ENCODE measurements at places on chromosomes 2 and 18. TPM values are rescaled to one million over a fixed set of nuclear protein-coding genes. Genes with fewer than 3 reads are reported as not detected.
A peak's percentile ranks its signal among the peaks of the same experiment; 100 is the strongest.

DNA sequence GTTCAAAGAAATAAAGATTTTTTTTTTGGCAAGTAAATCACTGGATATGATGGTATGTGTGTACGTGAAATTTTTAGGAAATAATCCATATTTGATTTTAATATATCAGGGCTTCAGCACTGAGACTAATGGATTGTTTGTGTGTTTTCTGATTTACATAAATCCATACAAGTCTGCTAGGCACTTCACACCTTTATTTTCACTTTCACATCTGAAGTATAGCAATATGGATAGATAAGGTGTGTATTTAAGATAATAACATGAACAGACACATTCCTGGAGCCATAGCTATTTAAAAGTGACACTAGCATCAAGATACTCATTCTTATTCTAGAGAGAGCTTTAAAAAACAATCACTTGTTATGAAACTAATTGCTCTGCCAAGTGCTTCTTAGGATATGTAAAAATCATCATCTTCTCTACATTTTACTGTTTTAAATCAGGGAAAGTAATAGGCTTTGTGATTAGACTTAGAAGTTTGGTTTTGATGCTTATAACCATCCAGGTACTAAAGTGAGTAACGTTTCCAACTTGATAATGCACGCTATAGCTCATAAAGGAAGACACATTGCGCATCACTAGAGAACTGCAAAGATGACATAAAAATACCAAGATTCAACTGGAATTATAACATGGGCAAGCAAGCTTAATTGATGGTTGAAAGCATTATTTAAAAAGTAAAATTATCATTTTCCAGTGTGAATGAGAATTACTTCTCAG is 208.9 kb downstream of the ZEB2 start:
- H3K4me1 ChIP-seq = no peaks in the 10 kb centered on the region
- no peaks in the 10 kb centered on the region for H3K36me3 ChIP-seq
- no peaks in the 10 kb centered on the region for H3K27me3 ChIP-seq
- no peak overlapping the region for H3K27ac ChIP-seq

The FBXO15 gene
- polyA plus RNA-seq = not detected

GRCh38 chr2:149544692-149545091 is 42.9 kb downstream of the MMADHC start:
- H3K4me1 ChIP-seq = no peaks in the 10 kb centered on the region
- H3K27me3 ChIP-seq = no peaks in the 10 kb centered on the region
- no peak overlapping the region for H3K4me3 ChIP-seq
- no peak overlapping the region for H3K27ac ChIP-seq
- DNase-seq = no peak

GRCh38 chr18:3230401-3231334 is 10.9 kb upstream of the MYOM1 start:
- no peaks in the 10 kb centered on the region for H3K27me3 ChIP-seq
- H3K27ac ChIP-seq = no peak overlapping the region
- H3K36me3 ChIP-seq = no peaks in the 10 kb centered on the region
- no peak overlapping the region for H3K4me3 ChIP-seq

The RESP18 gene
- not detected for polyA plus RNA-seq

The TRABD2A gene
- 0.79 TPM for polyA plus RNA-seq

- no peak overlapping the region for H3K27ac ChIP-seq
- DNase-seq = no peak
- no peak overlapping the region for H3K4me3 ChIP-seq
- H3K4me1 ChIP-seq = peaks cover 2% of the 10 kb centered on the region
- no peaks in the 10 kb centered on the region for H3K36me3 ChIP-seq
These were observed 6.0 kb upstream of the ALLC start for GRCh38 chr2:3651691-3652648.

The SPOPL gene
- polyA plus RNA-seq = 13.1 TPM

DNA sequence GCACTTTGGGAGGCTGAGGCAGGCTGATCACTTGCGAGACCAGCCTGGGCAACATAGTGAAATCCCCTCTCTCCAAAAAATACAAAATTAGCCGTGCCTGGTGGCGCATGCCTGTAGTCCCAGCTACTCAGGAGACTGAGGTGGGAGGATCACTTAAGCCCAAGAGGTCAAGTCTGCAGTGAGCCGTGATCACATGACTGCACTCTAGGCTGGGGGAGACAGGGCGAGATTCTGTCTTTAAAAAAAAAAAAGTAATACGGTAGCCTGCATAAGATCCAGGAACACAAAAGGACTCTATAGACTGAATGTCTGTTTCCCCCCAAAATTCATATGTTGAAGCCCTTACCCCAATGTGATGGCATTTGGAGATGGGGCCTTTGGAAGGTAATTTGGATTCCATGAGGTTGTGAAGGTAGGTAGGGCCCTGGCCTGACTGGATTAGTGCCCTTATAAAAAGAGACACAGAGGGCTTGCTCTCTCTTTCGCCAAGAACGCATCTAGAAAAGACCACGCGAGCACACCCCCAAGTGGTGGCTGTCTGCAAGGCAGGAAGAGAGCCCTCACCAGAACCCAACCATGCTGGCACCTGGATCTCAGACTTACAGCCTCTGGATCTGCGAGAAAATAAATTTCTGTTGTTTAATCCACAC is 17.0 kb downstream of the MBOAT2 start:
- no peaks in the 10 kb centered on the region for H3K27me3 ChIP-seq
- H3K4me1 ChIP-seq = peaks cover 35% of the 10 kb centered on the region
- H3K36me3 ChIP-seq = no peaks in the 10 kb centered on the region
- H3K4me3 ChIP-seq = no peak overlapping the region
- no peak overlapping the region for H3K27ac ChIP-seq

DNA sequence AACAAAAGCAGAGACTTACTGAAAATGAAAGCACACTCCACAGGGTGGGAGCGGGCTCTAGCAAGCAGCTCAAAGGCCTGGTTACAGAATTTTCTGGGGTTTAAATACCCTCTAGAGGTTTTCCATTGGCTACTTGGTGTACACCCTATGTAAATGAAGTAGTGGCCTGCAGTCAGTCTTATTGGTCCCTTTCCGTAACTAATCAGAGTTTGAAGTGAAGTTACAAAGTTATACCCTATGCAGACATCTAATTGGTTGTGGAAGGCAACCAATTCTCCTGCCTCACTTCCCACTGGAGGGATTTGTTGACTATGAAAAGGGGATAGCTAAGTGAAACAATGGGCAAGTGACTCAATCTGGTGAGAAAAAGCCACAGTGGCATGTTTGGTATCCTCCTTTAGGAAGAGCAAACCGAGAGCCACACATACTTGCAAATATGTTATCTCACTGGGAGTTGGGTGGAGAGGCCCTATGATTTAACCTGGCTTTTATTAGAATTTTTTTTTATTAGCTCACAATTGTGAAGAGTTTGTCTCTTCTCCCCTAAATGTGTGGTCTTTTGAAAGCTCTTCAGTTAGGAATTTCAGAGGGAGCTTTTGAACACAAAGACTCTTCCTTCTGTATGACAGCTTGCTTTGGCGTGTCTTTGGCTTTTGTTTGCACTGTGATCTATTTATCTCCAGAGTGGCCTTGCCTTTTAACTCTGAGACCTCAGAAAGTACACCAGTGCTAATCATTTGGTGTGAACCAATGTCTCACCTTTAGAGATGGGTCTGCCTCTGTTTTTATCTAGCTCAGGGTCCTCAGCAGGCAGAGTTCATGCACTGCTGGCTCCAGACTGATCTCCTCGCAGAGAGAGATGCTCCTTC is 69.6 kb downstream of the MAP4K4 start:
- no peaks in the 10 kb centered on the region for H3K36me3 ChIP-seq
- H3K4me1 ChIP-seq = peaks cover 54% of the 10 kb centered on the region
- no peak for DNase-seq
- H3K27ac ChIP-seq = no peak overlapping the region

DNA sequence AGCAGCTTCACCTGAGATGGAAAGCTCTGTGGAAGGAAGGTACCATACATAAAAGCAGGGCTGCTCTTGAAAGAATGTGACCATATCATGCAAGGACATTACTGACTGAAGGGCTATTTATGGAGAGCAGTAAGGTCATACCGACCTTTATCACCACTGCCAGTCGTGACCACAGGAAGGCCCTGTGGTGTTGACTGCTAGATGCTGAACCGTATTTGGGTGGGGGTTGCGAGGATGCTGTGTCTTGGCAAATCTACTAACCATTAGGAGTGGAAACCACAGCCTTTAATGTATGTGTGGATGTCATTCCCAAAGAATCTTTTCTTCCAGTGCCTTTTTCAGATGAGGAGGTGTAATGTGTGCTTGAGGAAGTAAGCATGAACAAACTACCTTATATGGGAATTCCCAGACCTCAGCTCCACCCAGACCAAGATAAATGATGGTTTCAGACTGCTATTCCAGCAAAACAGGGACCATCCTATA is 60.8 kb downstream of the LIMS1 start:
- peak overlapping the region; percentile 70 for H3K27ac ChIP-seq
- H3K4me1 ChIP-seq = peaks cover 67% of the 10 kb centered on the region
- peak; percentile 67 for DNase-seq
- H3K36me3 ChIP-seq = no peaks in the 10 kb centered on the region

- H3K27ac ChIP-seq = no peak overlapping the region
- no peak overlapping the region for H3K4me3 ChIP-seq
- no peak for DNase-seq
- no peaks in the 10 kb centered on the region for H3K27me3 ChIP-seq
These were observed 99.1 kb downstream of the EN1 start for GRCh38 chr2:118748245-118748885.

DNA sequence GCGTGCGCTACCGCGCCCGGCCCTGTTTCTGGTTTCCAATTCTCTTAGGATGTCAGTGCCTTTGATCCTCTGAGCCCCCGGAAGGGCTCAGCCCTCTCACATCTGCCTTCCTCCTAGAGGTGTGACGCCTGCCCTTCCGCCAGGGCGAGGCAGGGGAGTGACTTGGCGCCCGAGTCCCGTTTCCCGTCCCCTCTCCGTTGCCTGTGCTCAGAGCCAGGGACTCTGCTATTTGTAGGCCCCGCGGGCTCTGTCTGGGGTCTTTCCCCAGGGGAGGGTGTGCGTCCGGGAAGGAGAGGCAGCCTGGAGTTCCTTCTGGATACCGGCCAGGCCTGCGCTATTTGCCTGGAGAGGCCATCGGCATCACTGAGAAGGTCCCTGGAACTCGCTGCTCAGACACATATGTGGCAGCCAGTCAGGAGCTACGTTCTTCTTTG is 103.7 kb upstream of the TAF1B start:
- peak overlapping the region; percentile 31 for H3K4me3 ChIP-seq
- peaks cover 12% of the 10 kb centered on the region for H3K4me1 ChIP-seq
- no peaks in the 10 kb centered on the region for H3K27me3 ChIP-seq

The GAREM2 gene
- not detected for polyA plus RNA-seq

The GBX2 gene
- polyA plus RNA-seq = not detected

The SLC16A14 gene
- not detected for polyA plus RNA-seq

- H3K27me3 ChIP-seq = no peaks in the 10 kb centered on the region
- H3K4me1 ChIP-seq = no peaks in the 10 kb centered on the region
- H3K27ac ChIP-seq = no peak overlapping the region
- DNase-seq = no peak
These were observed 149.0 kb downstream of the QPCT start for GRCh38 chr2:37493425-37493824.

GRCh38 chr2:36430549-36430948 is 75.0 kb downstream of the CRIM1 start:
- H3K4me1 ChIP-seq = no peaks in the 10 kb centered on the region
- no peaks in the 10 kb centered on the region for H3K36me3 ChIP-seq
- H3K4me3 ChIP-seq = no peak overlapping the region
- no peak overlapping the region for H3K27ac ChIP-seq
- no peak for DNase-seq
- no peaks in the 10 kb centered on the region for H3K27me3 ChIP-seq

The RNF152 gene
- 0.03 TPM for polyA plus RNA-seq

The DYNAP gene
- polyA plus RNA-seq = not detected

- H3K27me3 ChIP-seq = no peaks in the 10 kb centered on the region
These were observed 141.2 kb downstream of the RTN4 start for GRCh38 chr2:54909001-54909400.

DNA sequence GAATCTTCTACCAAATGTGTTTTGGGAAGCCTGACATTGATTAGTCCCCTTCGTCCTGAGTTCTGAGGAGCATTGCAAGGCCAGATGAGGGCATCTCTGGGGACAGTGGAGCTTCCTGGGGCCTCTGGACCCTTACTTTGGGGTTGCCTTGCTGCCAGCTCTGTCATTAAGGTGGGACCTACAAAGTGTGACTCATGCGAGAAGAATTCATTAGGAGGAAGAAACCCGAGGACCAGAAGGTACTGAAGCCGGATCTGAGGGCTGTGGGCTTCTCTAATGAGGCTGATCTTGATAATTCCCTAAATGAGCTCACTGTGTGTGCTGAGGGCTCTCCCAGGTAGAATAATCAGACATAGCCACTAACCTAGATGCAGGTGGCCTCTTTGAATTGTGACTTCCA is 695 bp upstream of the SCYGR2 start:
- no peaks in the 10 kb centered on the region for H3K4me1 ChIP-seq
- H3K36me3 ChIP-seq = no peaks in the 10 kb centered on the region
- no peak overlapping the region for H3K27ac ChIP-seq
- DNase-seq = no peak
- H3K27me3 ChIP-seq = no peaks in the 10 kb centered on the region

The DOK1 gene
- polyA plus RNA-seq = 73.3 TPM

The BCL2 gene
- polyA plus RNA-seq = 0.58 TPM

GRCh38 chr2:102336502-102336945 is 19.1 kb upstream of the IL18R1 start:
- peaks cover 15% of the 10 kb centered on the region for H3K27me3 ChIP-seq
- H3K4me1 ChIP-seq = no peaks in the 10 kb centered on the region
- H3K4me3 ChIP-seq = no peak overlapping the region
- no peak for DNase-seq
- no peak overlapping the region for H3K27ac ChIP-seq

GRCh38 chr2:29587402-29588190 is 333.8 kb downstream of the ALK start:
- no peak overlapping the region for H3K27ac ChIP-seq
- no peak overlapping the region for H3K4me3 ChIP-seq
- DNase-seq = no peak
- H3K4me1 ChIP-seq = no peaks in the 10 kb centered on the region

DNA sequence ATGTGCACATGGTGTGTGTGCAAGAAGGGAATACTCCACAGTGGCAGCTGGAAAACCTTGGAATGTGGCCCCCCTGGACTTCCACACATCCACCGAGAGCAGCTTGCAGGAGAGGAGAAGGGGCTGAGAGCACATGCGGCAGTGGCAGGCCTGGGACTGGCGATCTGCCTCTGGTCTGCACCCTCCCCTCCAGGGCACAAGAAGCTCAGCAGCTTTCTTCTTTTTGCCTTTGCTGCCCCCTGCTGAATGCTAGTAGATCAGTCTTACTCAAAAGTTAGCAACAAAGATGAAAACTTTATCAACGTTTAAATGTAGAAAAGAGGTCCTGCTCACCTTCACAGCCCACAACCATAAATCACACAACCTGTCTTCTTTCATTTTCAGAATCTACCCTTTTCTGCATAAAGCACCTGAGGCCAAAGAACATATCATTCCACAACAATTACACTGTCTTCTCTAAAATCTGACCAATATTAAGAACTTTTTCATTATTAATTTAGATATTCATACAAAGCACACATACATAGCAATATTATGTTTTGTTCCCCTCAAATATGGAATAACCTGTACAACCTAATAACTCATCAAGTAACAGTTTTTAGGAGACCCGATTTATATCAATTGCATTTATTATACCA is 34.6 kb downstream of the TGFBRAP1 start:
- no peaks in the 10 kb centered on the region for H3K27me3 ChIP-seq
- H3K36me3 ChIP-seq = peaks cover 99% of the 10 kb centered on the region
- H3K4me3 ChIP-seq = no peak overlapping the region
- no peak overlapping the region for H3K27ac ChIP-seq
- DNase-seq = no peak
- H3K4me1 ChIP-seq = no peaks in the 10 kb centered on the region

- no peak overlapping the region for H3K4me3 ChIP-seq
- H3K36me3 ChIP-seq = no peaks in the 10 kb centered on the region
- no peaks in the 10 kb centered on the region for H3K4me1 ChIP-seq
These were observed 145.4 kb upstream of the ZNF804A start for GRCh38 chr2:184452907-184453306.

GRCh38 chr2:173290518-173290917 is 64.2 kb upstream of the CDCA7 start:
- H3K4me1 ChIP-seq = no peaks in the 10 kb centered on the region
- no peak overlapping the region for H3K27ac ChIP-seq
- H3K36me3 ChIP-seq = no peaks in the 10 kb centered on the region
- no peaks in the 10 kb centered on the region for H3K27me3 ChIP-seq

The CFAP221 gene
- polyA plus RNA-seq = not detected

Measured in CD14-positive monocyte (primary cell).